ENCODE measurements at places on chromosomes 16 and 17.

DNA sequence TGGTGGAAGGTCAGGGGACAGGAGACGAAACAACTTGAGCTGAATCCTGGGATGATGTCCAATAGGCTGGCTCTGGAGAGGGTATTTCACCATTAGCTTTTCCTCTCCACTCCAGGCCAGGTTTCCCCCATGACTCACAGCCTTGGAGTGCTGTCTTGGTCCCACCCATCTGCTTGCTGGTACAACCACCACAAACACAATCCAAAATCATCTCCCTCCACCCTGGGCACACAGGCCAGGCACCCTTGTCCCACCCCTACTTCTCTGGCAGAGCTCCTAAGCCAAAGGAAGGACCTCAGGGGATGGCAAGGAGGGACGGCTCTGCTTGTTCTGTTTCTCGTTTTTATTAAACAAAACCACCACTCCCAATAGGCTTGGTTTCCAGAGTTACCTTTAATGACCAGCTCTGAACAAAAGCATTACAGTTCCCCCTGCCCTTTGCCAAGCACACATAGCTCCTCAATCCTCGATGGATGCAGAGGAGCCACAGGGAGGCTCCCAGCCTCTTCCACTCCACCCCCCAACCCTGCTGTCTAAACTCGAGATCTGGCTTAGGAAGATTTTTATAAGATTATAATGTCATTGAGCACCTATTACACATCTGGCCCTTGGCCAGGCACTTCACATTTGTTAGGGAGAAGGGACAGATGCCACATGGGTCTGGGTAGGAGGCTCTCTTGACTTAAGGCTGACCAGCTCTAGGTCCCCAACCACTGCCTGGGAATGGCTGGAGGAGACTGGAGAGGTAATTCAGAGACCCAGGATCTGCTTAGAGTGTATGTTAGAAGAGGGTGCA lies 13.3 kb downstream of the CAVIN1 start:
- no peak for DNase-seq

GRCh38 chr16:4947722-4948503 lies 10.2 kb upstream of the SEC14L5 start:
- no peak for DNase-seq

DNA sequence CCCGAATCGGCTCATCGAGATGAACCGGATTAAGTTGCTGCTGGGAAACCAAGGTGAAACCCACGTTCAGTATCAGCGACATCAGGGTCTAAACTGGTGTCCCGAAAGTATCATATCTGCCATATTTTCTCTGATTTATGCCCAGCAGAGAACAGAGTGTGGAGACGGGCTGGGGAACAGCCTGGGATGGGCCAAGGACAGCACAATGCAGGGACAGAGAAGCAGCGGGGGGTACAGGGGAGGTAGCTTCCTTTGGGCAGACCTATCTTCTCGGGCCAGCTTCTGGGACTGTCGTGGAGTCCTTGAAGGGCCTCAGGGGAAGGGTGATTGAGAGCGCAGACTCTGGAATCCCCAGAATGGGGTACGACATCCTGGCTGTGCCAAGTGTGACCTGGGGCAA lies 17.5 kb upstream of the MLKL start:
- no peak for DNase-seq

- peak; percentile 69 for DNase-seq
Measured at GRCh38 chr17:39769974-39770587, 32.3 kb downstream of the GRB7 start.

DNA sequence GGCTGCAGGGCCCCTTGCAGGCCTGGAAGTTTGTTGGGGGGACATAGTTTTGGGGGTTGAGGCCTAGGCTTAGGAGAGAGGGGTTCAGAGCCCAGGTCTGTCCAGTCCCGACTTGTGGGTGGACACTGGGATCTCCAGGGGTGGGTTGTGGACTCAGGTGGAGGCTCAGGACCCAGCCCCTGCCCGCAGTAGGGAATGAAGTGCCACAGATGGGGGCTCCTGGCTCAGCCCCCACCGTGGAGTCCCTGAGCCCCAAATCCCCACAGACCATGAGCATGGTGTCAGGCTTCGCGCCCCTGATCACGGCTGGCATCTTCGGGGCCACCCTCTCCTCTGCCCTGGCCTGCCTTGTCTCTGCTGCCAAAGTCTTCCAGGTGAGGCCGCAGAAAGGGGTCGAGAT lies 14.3 kb downstream of the SLC12A3 start:
- no peak for DNase-seq

GRCh38 chr17:20281860-20282259 lies 185.5 kb downstream of the LGALS9B start:
- DNase-seq, result no peak

GRCh38 chr17:70434536-70435490 lies 265.5 kb downstream of the KCNJ2 start:
- no peak for DNase-seq

DNA sequence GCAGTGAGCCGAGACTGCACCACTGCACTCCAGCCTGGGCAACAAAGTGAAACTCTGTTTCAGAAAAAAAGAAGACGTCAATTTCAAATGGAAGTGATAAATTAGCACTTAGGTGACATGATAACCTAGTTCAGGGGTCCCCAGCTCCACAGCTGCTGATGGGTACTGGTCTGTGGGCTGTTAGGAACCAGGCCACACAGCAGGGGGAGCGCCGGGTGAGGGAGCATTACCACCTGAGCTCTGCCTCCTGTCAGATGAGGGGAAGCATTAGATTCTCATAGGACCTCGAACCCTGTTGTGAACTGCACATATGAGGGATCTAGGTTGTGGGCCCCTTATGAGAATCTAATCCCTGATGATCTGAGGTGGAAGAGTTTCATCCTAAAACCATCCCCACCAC lies 253.0 kb downstream of the FOXL1 start:
- DNase-seq, result no peak

DNA sequence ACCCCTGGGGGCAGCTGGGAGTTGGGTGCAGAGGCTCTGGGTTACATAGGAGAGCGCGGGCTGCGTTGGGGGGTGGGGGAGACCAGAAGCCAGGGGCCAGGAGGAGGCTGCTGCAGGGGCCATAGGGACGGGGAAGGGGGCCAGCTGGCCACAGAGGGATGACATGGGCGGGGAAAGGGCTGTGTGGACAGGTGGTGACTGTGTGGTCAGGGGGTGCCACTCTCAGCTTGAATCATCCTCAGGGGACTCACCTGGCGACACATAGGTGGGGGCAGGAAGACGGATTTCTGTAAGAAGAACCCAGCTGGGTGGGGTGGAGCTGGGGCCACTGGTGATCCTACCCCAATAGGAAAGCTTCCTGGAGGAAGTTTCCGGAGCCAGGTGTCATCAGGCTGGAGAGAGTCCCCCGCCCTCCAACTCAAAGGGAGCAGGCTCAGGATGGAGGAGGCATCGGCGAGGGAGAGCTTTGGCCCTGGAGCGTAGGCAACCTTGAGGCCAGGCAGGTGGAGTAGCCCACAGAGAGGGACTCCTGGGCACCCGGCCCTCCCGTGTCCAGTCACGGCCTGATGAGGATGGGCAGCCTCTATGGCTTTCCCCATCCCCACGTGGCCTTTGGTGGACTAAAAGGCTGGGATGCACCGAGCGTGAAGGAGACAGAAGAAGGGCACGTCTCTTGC lies 1.2 kb downstream of the TRPV3 start:
- no peak for DNase-seq

DNA sequence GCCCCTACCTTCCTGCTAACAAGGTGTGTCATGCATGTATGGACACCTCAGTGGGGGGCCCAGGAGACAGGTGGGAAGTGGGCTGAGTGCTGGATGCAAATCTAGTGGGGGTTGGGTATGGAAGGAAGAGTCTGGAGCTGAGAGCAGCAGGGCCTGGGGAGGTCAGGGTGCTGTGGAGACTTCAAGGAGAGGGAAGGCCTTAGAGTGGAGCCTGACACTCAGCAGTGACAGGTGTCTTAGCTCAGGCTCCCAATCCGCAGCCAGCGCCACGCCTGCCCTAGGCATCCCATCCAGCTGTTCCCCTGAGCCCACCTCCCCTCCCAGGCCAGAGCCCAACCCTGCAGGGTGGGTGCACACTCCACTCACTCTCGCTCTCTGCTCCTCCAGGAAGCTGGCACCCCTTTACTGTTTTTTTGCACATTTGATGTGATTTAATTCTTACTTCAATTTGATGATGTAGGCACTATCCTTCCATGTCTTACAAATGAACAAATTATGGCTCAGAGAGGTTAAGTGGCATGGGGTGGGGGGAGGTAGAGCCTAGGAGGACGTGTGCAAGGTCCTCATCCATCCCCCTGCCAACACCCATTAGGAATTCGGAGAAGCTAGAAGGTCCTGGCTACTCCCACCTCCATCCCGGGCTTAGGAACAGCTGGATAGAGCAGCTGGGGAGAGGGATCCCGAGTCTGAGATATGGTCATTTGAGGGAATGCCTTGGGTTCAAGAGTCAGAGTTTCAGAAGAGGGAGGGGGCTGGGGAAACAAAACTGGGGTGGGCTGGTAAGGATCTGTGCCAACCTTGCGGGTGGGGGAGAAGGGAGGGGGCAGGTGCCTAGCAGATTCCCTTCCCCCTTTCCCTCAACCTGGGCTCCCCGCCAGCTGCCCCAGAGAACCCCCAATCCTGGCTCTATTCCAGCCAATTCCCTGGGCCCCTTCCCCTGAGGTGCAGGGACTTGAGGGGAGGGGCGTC lies 2.1 kb downstream of the FAM171A2 start:
- DNase-seq, result no peak

- DNase-seq, result peak; percentile 69
Measured at GRCh38 chr17:68102318-68102758, 66.8 kb downstream of the KPNA2 start.

- no peak for DNase-seq
Measured at GRCh38 chr17:19541445-19541844, 7.8 kb downstream of the SLC47A1 start.

- DNase-seq, result no peak
Measured at GRCh38 chr16:11190588-11191560, 65.1 kb downstream of the SOCS1 start.

DNA sequence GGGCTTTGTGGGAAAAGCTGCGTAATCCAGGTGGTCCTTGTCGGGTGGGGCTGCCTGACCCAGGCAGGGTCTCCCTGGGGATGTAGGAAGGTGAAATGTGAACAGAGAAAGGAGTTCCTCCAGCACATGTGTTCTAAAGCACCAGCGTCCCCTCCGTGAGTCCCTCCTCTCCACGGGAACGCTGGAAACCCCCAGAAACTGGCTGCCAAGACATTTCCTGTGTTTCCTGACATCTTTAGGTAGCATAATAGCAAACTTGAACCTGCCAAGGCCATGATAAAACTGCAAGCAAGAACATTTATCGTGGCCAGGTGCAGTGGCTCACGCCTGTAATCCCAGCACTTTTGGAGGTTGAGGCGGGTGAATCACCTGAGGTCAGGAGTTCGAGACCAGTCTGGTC lies 12.6 kb upstream of the PYDC1 start:
- no peak for DNase-seq

- no peak for DNase-seq
Measured at GRCh38 chr16:3908951-3909437, 28.5 kb upstream of the CREBBP start.

DNA sequence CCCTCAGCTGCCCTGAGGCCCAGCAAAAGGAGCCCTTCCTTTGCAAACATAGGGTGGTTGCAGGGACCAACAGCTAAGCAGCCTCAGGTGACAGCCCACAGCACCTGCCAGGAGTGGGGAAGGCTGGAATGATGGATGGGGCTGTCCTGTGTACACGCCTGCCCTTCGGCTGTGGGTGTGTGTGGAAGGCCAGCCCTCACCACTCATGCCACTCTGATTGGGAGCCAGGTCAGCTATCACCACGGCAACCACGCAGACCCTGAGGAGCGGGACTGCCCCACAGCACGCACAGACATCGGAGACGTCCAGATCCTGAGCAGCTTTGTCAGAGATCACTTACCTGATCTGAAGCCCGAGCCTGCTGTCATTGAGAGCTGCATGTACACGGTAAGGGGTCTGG lies 11.9 kb downstream of the PIPOX start:
- DNase-seq, result no peak

DNA sequence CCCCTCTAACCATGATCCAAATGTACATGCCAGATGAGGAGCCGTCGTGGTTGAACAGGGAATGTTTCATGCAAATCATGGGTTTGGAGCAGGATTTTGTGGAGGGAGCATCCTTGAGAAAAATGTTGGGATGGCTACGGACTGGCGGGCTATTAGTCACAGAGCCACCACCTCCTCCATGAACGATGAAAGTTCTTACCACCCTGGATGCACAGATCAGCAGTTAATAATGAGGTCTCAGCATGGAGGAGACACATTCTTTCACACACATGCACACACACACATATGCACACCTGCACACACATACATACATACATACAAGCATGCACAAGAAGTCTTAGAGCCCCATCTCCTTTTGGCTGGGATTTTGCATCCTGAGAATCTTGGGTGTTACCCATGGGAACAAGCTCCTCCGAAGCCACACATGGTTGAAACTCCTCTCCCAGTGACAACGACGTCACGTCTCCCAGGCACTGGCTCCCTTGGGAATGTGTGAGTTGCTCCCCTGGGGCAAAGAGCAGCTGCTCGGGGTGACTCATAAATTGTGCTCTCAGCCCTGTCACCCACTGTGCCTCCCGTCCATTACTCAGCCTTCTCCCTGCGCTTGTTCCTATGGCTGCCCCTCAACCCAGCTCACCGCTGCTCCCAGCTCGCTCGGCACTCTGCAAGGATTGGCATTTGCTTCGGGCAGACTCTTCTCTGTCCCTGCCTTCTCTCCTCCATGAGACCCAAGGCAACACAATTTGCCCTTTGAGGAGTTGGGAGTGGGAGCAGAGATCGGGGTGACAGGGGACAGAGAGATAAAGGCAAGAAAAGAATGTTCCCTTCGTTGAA lies 344.6 kb downstream of the SOX9 start:
- no peak for DNase-seq

GRCh38 chr16:50458667-50459495 lies 89.3 kb upstream of the NKD1 start:
- DNase-seq, result no peak

- DNase-seq, result no peak
Measured at GRCh38 chr16:89691986-89692569, 5.6 kb downstream of the CDK10 start.

DNA sequence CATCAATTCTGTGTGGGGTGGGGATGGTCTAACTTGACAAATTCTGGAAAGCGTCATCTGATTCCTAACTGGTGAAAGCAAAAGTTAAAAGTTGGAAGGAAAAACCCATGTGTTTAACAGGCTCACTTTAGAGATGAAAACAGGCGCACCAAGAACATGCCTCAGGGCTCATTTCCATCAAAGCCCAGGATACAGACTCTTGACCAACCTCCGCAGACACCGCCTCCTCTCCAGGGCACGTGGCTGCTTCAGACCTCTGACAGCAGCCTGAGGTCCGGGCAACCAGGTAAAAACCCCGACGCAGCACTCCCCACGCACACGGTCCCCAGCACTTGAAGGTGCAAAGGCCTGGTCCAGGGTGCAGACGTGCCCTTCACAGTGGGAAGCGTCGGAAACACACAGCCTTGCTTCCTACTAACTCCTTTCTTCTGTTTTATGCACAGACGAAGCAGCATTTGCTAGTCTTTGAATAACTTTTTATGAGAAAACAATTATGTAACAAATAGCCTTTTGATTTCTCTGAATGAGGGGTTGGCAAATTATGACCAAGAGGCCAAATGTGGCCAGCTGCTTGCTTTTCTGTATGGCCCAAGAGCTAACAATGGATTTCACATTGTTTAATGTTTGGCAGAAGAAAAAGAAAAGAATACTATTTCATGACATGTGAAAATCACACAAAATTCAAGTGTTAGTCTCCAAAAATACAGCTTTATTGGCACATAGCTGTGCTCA lies 44.2 kb upstream of the TRAP1 start:
- DNase-seq, result no peak

All from activated CD8-positive, alpha-beta memory T cell treated with anti-CD3 and anti-CD28 coated beads for 24 hours (primary cell).